ENCODE measurements at places on chromosomes 12 and 14.

GRCh38 chr14:100391724-100392123, 68.6 kb downstream of the SLC25A47 start:
- DNase-seq: no peak

DNA sequence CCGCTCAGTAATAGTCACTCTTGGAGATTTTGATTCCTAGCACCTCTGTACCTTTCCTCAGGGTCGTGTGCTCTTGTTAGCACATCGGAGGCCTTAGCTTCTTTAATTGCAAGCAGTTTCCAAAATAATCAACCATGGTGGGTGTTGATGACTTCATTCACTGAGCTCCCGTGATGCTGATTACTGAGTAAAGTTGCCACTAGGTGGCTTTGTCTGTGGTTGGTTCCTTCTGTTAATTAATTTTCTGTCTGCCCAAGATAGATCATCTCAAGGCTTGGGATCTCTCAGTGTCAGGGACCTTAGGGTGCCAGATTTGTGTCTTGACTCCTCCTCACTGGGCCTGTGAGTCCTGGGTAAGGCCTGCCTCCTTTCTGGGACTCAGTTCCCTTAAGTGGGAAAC, 54.3 kb downstream of the PTPN11 start:
- no peak for DNase-seq

- DNase-seq: no peak
Measured at GRCh38 chr14:55098561-55098898, 30.5 kb upstream of the LGALS3 start.

- DNase-seq: no peak
Measured at GRCh38 chr12:113246478-113247122, 25.3 kb downstream of the TPCN1 start.

DNA sequence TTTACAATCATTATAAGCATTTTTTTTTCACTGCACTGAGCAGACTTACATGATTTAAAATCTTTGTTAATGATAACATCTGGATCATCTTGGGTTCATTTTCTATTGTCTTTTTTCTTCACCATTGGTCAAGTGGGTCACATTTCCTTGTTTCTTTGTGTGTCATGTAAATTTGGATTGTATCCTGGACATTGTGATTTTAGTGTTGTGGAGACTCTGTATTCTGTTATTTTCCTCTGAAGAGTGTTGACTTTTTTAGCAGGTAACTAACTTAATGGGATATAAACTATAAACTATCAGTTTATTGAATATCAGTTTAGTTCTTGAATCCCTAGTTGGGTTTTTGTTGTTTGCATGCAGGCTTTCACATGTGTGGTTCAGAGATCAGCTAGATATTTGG, 4.0 kb upstream of the UNC79 start:
- DNase-seq: no peak

DNA sequence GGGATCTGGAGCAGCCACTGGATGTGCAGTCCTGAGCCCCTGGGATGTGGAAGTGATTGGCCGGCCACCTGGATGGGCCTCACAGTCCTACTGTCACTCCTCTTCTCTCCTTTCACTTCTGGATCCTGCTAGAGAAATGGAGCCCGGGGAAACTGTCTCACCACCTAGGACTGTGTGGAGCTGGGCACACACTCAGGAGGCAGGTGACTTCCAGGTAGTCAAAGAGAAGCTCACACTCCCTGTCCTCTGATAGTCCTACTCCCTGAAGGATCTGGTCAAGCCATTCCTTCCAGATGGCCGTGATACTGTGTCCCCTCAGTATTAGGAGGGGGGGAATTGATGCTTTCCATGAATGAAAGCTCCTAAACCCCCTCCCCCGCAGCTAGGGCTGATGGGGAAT, 201.1 kb downstream of the ZFP36L1 start:
- no peak for DNase-seq

DNA sequence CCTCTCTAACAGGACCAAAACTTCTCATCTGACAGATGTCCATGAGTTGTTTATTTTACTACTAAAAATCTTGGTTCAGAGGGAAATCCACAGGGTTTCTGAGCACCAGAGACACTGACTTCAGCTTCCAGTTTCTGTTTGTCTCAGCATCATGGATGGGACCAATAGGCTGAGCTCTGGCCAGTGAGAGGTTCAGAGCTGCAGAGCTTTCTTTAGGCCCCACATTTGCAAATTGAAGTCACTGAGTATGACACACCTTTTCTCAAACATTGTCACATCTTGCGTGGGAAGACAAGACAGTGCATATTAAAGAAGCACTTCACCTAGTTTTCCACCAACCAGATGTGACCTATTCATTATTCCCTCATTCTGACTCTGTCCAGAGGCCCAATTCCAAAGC, 45.2 kb downstream of the RDH12 start:
- no peak for DNase-seq

DNA sequence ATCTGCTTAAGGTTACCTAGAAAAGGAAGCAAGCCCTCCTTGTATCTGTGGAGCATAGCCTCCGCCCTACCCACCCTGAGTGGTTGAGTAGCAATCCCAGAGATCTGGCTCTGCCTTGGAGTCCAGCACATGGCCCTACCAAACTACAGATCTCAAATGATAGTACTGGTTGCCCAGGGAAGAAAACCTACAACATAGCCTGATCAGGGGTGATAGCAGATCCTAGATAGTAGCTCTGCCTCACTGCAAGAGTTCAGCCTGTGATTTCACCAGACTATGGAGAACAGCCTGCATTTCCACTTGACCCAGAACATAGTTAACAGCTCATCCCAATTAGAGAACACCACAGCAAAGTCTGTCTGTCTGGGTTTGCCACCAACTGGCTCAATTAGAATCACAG, 279.5 kb downstream of the ETNK1 start:
- DNase-seq: no peak

DNA sequence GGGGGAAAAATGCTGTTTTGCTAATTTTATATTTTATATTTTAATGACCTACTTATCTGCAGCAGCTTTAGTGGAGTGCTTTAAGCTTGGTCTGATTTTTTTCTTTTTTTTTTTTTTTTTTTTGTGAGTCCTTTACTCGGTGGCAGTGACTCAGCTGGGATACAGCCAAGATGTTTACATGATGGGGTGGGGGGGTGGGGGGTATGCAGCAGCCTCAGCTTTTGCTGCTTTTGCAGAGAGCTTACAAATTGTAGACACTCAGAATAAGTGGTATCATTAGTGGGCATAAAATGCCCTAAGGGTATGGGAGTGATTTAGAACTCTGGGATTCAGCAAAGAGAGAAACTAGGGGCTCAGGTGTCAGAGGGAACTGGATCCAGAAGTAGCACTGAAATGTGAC, 38.2 kb upstream of the ARHGAP5 start:
- DNase-seq: no peak

DNA sequence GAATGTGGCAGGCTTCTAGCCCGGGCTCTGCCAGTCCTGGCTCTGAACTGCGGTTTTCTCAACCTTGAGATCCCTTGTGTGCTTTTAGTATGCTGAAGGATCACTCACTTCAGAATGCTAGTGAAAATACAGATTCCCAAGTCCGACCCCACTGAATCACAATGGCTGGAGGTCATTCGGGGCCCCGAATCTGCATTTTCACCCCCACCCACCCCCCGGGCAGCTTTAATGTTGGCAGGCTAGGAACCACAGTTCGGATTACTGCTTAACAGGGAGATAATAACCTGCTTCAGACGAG, 573 bp upstream of the SUSD6 start:
- DNase-seq: no peak

DNA sequence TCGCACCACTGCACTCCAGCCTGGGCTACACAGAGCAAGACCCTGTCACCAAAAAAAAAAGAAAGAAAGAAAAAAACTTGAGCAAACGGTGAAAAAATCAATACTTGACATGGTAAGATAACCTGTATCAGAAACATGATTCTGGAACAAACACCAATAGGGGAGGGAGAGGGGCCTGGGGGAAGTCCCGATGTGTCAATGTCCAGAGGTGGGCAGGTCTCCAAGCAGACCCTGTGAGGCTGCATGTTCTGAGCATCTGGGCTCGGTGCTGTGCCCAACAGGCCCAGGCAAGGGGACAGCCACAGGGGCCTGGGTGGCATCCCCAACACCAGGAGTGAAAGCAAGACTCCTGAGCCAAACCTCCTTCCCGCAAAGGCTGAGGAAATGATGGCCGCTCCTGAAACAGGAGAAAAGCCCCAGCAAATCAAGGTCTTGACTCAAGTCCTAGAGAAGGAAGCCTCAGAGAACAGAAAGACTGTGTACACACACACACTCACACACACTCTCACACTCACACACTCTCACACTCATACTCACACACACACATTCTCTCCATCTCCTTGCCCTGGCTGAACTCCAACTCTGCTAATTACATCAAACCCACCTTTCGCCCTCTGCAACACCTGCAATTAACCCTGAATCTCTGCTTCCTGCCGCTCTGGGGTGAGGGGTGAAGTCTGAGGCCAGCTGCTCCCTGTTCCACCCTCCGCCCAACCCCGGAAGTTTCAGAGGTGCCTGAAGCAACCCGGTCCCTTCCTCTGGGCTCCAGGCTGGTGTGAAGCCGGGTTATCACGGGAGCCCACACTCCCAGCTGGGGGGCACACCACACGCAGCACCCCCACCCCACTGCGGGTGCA, 20.4 kb downstream of the CCDC88C start:
- no peak for DNase-seq

DNA sequence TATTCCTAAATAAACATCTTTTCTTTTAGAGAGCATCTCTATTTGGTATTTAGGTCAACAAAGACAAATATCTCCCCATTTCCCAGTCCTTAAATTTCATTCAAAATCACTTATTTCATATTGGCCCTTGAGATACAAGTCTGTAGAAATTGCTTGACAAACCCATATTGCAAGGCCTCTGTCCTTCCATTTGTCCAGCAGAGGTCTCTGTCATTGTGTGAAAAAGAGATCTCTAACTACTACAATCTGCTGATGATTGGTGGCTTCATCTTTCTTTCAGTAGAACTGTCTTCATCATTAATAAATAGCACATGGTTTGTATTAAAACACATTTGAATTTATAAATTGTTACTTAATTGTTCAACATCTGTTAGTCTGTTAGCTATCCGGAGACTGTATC, 252.6 kb downstream of the ACSS3 start:
- no peak for DNase-seq

GRCh38 chr12:120943482-120943881, 34.9 kb upstream of the HNF1A start:
- no peak for DNase-seq

- DNase-seq: no peak
Measured at GRCh38 chr14:65359503-65359902, 53.0 kb upstream of the FUT8 start.

DNA sequence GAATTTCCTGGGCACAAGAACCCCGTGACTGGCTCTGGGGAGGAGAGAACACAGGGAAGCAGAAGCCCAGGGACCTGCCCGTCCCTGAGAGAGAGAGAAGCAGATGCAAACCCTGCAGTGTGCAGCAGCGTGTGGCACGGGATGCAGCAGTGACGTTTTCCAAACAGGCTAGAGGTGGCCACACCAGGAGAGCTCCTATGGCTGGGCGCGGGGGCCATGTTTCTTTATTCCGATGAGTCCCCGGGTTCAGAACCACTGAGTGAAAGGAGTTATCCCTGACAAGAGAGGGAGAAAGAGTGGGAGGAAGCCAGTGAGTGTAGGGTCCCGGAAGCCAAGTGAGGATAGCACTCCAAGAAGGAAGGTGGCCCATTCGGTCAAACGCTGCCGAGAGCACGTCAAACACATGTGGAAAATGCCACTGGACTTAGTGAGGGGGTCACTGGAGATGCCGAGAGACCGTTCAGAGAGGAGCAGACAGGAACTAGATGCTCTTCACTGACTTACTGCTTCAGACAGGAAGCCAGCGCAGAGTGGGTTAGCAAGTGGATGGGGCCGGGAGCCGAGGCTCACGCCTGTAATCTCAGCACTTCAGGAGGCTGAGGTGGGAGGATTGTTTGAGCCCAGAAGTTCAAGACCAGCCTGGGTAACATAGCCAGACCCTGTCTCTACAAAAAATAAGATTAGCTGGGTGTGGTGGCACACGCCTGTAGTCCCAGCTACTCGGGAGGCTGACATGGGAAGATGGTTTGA, 123.0 kb downstream of the BCL11B start:
- DNase-seq: no peak

GRCh38 chr14:86423214-86423613, 893.3 kb downstream of the FLRT2 start:
- DNase-seq: no peak

DNA sequence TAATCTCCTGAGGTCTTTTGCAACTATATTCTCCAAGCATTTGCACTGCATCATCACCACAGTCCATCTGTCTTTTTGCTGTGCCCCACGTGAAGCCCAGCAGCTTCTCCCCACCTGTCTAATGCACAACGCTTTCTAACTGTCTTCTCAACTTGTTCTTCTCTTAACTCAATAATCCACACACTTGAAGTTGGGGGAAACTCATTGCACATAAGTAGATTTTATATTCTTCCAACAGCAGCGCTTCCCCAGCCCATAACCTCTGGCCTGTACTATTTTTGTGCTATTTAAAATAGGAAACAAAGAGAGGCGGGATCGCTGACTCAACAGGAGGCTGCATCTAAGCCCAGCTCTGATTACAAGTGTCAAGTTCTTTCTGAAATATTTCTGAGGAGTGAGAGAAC, 226.7 kb downstream of the GXYLT1 start:
- DNase-seq: peak; percentile 72

- no peak for DNase-seq
Measured at GRCh38 chr12:25558586-25558985, 5.5 kb upstream of the LMNTD1 start.

- DNase-seq: no peak
Measured at GRCh38 chr12:130049666-130050065, 112.6 kb upstream of the FZD10 start.

- peak; percentile 4 for DNase-seq
Measured at GRCh38 chr12:20368114-20368650, at the start of gene PDE3A. PDE3A (plus strand) TSS chr12:20368537; CDS start chr12:20369285, 748 bp downstream.

DNA sequence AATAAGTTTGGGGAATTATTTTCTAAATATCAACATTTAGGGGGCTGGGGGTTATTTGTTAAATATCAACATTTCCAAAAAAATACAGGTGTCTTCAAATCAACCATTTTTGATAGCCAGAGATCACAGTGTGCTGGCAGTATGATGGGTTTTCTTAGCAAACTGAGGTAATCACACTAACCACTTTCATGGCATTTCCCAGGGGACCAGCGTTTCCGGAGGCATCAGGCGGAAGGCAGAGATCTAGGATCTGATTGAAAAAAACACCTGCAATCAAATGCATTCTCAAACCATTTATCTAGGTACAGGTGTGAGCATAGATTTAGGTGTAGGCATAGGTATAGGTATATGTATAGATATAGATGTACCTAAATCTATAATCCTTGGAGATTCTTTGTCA, 34.6 kb downstream of the GLRX5 start:
- no peak for DNase-seq

GRCh38 chr12:104520242-104520900, 63.6 kb downstream of the CHST11 start:
- peak; percentile 51 for DNase-seq

GRCh38 chr12:106035421-106035820, 103.3 kb downstream of the NUAK1 start:
- DNase-seq: no peak

GRCh38 chr12:46752396-46752795, 73.4 kb downstream of the SLC38A4 start:
- no peak for DNase-seq

DNA sequence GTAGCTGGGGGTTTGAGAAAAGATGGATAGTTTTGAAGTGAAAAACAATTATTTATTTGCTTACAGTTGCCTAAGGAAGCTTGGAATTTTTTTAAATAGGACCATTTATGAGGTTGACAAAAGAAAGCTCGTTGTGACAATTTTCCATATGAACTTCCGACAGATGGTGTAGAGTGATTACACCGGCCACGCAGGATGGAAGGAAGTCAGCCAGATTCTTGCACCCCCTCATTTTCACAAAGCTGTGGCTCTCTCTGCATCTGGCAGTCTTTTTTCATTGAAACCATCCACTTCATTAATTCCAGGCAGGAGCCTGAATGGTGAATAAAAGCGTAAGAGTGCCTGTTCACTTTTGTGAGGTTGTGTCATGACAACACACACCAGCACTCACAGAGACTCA, 1284.1 kb downstream of the AACS start:
- DNase-seq: no peak

Measured in NCI-H187 (cell line).